Activated CD4-positive, alpha-beta memory T cell treated with anti-CD3 and anti-CD28 coated beads for 36 hours (primary cell): ENCODE measurements at places on chromosomes 5 and 9. TPM values are rescaled to one million over a fixed set of nuclear protein-coding genes. Genes with fewer than 3 reads are reported as not detected.

FBXW11 gene
- total RNA-seq = 47.2 TPM

DNA sequence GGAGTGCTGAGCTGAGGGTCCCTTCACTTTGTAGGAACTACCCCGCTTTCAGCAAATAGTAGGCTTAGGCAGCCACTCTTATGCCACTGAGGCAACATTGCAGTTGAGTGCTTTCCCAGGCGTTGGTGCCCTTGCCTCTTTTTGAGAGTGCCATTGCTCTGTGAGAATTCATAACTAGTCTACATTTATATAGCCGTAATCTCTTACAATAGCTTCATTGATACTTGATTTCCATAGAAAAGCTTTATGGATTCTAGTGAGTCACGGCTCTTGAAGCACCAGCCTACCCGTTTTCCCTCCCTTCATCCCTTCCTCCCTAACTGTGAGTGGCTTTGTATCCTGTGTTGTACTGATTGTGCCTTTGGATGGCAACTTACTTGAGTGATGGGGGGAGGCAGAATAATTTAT is 283.9 kb downstream of the AOPEP start:
- DNase-seq = no peak

MYOZ3 gene
- 0.07 TPM for total RNA-seq

TMCO6 gene
- 33.8 TPM for total RNA-seq

DNA sequence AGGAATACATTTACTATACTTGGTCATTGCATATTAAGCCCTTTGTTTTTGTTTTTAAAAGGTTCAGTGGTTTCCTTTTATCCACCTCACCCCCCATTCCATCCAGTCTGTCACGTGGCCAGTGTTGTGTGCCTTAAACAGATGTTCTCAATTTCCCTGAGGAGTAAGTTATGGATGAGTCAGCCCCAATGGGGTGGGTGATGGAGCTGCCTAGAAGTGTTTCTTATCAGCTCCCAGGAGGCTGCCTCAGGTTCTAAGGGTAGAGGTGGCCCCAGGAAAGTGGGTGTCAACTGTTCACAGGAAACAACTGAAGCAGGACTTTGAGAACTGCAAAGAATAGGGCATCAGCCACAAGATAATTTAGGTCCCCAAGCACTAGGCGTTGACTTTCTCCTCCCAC is 41.1 kb downstream of the ACTBL2 start:
- no peak for DNase-seq

DNA sequence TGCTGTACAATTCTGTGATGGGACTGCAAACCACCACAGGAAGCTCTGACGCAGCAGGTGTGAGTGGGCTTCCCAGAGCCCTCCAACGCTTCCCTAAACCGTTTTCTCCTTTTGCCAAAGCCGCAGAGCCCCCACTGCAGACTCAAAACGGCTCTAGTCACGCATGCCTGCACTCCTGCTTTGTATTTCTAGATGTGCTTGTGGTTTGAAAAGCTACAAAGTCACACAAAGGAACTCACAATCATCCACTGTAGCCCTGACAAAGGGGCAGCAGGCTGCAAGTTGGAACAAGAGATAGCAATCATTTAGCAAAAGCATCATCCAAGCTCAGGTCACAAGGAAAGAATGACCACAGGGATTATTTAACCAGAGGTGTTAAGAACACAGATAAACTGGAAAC is 79.3 kb downstream of the PTPN3 start:
- DNase-seq = peak; percentile 28

DNA sequence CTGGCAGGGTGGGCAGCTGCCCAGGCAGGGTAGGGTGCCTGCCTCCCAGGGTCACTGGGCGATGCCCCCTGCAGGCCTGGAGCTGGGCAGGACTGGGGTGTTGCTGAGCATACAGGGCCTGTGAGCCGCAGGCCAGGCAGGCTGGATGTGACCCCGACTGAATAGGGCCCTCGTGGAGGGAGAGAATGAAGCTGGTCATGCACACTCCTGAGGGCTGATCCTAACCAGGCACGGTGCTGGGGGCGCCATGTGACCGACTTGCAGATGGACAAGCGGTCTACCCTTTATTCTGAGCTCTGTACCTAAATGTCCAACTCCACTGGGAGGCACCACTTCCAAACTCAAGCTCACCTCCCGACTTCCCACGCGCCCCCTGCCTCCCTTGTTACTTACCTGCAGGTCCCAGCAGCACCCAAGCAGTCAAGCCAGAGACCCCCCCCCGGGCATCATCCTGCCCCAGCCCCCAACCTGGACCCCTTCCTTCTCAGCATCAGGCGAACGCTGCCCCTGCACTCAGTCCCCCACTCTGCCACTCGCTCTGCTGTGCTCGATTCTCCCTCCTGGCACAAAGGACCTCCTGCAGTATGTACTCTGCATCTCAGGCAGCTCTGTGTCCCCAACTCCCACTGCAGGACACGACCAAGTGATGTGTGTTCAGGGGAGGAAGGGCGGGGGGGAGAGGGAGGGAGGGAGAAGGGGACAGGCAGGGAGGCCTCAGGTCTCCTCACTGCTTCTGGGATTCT is 76.8 kb upstream of the PHYKPL start:
- no peak for DNase-seq

- DNase-seq = no peak
Measured at GRCh38 chr5:41240985-41241384, 27.7 kb upstream of the C6 start.

DNA sequence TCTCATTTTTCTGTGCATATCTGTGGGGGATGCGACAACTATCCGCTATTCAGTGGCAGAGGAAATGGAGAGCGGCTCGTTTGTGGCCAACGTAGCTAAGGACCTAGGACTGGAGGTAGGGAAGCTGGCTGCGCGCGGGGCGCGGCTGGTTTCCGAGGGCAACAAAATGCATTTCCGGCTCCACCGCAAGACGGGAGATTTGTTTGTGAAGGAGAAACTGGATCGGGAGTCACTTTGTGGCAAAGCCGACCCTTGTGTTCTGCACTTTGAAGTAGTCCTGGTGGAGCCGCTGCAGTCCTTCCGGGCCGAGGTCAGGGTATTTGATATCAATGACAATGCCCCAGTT is 320 bp downstream of the PCDHB1 start:
- DNase-seq = no peak

MSX2 gene
- not detected for total RNA-seq

DNA sequence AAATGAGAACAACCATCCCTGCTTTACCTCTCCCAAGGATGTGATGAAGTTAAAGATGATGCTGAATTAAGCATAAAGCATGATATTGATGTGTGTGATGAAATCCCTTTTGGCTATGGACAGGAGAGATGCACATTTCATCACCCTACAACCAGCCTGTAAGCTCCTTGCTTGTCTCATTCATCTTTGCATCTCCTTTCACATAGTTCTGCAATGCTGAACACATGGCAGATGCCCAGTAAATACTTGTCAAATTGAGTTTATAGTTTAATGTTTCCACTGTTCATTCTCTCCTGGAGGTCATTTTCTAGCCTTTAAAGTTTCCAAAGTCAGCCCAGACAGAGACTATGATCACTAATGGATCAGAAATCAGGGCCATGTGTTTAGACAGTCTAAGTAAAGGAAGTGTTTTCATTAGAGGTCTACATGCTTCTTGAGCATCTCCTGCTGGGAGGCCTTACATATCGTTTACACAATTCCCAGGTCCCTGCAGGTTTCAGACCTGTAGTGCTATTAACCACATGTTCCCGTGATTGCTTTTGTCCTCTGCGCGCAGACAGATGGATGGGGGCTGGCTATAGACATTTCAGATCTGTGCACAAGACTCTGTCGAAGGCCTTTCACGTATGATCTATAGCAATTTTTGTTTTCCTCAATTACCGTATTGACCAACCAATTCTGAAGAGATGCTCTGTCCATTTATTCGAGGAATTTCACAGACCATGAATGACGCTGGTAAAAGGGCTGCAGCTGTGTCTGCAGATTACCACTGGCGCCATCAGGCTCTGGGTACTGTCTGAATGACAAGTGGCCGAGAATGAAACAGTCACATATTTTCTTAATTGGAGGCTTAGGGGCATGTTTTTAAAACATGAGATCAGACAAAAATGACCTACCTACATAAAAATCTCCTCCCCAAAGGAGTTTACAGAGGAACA is 49.0 kb upstream of the CKMT2 start:
- DNase-seq = no peak

DNA sequence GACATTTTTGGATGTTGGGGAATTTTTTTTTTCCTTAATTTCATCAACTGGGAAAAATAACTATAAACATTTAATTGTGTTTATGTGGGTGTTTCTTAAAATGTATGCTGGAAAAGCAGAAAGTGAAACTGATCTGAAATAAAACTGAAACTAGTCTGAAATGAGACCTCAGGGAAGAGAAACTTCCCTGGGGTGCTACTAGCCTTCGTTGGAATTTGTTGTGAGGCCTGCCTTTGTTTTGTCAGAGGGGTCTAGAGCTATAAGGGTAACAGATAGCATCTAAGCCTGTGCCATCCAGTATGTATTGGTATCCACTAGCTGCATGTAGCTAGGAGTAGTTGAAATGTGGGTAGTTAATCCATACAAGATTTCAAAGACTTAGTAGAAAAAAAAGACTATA is 10.4 kb downstream of the ZNF618 start:
- DNase-seq = peak; percentile 12

DNA sequence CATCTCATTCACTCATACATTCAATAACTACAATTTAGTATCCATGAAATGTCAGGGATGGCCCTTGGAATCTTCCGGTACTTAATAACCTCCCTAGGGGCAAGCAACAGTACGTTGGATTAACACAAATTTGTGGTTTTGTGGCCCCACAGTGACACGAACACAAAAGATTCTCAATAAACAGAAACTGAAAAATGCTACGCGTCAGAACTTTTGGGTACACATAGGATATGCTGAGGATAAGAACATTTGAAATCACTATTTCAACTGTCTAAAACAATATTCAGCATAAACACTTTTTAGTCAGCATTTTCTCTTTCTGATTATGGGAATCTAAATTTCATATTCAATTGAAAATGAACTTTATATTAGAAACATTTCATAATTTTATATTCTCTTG is 107.0 kb upstream of the GPR151 start:
- DNase-seq = no peak

PDE6A gene
- total RNA-seq = not detected

GPR21 gene
- total RNA-seq = 0.31 TPM

DNA sequence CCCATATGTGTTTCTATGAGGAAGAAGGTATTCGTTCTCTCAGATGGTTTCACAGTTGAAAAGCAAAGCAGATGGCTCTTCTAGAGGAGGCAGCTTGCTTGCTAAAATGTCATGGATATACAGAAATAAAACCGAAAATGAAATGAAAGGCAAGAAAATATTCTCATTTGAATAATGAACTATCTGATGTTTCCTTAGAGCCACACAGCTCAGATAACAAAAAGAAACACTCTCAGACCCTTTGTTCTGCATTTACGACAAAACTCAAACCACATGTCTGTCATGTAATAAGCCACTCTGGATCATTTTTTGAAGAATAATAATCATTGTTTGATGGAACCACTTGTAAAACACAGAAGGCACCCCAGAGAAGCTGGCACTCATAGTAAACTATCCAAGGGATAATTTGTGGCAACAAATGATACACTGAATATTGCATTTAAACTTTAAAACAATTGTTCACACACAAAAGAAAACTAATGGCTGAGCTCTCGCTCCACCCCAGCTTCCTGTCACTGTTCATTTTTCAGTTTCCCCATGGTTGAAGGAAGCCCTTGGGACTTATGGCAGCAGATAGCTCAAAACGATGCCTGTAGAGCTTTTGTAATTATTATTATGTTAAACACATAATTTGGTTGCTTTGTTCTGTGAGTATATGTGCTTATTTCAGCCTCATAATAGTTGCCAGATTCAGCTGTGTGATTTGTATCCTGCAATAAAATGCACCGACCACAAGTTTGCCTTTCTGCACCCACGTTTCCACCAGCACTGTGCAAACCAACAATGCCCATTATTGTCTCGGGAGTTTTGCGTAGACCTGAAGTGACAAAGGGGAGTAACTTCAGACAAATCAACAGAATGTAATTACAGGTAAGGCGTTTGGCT is 256.0 kb downstream of the TMEM167A start:
- DNase-seq = no peak

DNA sequence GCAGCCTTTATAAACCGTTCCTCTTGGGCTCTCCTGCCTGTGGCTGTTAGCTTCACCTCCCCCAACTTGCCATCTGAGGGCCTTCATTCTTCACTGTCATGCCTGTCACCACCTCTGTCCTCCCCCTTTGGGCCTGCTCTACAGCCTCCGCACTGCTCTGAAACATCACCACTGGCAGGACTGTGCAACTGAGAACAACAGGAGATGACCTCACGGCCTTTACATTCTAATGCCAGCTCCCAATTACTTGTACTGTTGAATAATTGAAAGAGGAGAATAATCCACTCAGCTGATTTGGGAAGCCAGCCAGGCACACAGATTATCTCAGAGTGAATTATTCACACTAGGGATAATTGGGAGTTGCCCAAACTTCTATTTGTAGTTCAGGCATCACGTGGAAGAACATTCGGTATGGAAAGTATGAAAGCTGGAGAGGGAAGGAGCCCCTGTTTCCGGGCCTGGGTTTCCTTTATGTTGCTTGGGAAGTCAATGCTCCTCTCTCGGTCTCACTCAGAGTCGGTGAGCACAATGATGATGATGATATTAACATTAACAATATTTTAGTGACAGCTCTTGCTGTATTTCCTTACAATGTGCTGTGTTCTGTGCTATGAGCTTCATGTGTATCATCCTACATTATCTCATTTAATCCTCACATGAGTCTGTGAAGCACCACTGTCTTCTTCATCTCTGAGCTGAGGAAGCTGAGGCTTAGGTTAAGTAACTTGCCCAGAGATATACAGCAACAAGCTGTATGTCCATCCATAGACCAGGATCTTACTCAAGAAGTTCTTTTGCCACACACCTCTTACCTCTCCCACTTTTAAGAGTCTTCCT is 99.3 kb upstream of the LRRTM2 start:
- no peak for DNase-seq

OR1Q1 gene
- not detected for total RNA-seq

TNFAIP8 gene
- total RNA-seq = 153 TPM

- no peak for DNase-seq
Measured at GRCh38 chr5:57598097-57598496, 115.5 kb upstream of the ACTBL2 start.

DNA sequence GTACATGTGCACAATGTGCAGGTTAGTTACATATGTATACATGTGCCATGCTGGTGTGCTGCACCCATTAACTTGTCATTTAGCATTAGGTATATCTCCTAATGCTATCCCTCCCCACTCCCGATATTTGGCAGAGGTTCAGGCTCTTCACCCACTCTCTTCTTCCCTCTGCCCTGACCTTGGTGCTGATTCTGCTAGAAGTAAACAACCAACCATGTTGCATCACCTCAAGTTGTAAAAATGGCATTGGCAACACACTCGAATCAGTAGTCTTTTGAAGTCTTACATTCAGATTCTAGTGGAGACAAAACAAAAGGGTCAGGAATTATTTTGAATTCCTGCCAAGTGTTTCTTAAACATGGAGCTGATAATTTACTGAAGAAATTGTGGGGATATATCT is 40.0 kb downstream of the PRR16 start:
- DNase-seq = no peak

GRCh38 chr9:125532812-125533594 is 174.0 kb downstream of the MAPKAP1 start:
- DNase-seq = no peak

- no peak for DNase-seq
Measured at GRCh38 chr9:115520646-115521045, 402.7 kb upstream of the TNC start.
